Lower leg skin (tissue), 4 donors: ENCODE measurements at places on chromosomes 3 and 15. TPM values are rescaled to one million over a fixed set of nuclear protein-coding genes. Genes with fewer than 3 reads are reported as not detected.

DNA sequence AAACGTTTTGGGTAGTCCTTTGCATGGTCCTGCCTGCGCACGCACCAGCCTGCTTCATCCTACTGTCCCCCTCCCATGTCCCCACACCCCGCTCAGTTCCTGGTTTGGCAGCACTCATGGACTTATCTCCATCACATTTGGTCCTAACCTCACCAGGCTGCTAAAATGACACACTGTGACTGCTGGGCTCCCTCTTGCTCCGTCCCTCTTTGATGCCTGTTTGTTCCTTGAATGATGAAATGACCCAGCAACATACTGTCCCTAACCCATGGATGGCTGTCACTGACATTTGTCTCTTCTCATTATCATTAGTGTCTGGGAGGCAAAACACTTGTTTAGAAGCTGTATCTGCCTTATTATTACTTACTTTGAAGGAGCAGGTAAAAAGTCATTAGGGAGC is 80.5 kb downstream of the CHDH start:
- no peak for DNase-seq

DNA sequence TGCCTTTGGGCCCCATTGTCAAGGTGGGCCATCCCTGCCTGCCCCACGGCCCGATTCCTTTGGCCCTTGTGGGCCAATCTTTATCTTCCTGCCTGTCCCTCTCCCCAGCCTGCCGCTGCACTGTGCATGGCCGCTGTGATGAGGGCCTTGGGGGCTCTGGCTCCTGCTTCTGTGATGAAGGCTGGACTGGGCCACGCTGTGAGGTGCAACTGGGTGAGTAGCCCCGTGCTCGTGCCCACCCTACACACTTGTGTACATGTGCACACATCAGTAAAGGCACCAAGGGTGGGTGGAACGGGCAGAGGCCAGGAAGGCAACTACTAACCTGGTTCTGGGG is 12.2 kb downstream of the NT5DC2 start:
- no peak for DNase-seq

GRCh38 chr15:33737687-33738601 is 230.4 kb upstream of the CHRM5 start:
- DNase-seq: peak; percentile 33

- DNase-seq: no peak
Observed at GRCh38 chr15:100339999-100340398, 1.8 kb downstream of the ADAMTS17 start.

GRCh38 chr15:59262316-59262715 is 55.7 kb downstream of the LDHAL6B start:
- no peak for DNase-seq

- DNase-seq: peak; percentile 84
Observed at GRCh38 chr15:77907824-77908751, 169.4 kb downstream of the TBC1D2B start.

- DNase-seq: no peak
Observed at GRCh38 chr3:178318340-178318739, 217.9 kb upstream of the KCNMB2 start.

DNA sequence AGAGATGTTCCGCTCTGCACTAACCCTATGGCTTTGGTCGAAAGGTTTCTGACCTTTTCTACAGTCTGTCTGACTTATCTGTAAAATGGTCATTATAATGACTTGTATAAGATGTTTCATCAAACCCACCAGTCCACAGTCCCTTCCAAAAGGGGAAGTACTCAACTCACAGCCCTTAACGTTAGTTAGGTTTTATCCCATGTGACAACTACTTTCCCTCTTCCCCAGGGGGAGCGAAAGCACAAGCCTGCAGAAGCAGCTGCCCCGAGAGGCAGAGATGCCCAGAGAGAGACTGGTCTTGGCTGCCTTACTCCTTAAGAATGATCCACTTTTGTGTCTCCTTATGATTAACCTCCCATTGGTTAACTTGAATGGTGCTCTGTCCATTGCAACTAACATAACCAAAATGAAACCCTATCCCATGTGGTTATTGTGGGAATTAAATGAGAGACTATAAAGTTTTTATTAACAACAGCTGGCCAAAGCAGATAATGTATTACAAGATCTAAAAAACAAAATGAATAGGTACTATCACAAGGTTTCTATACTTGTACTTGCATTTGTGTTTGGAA is 6.4 kb downstream of the ASTE1 start:
- no peak for DNase-seq

- no peak for DNase-seq
Observed at GRCh38 chr3:122255757-122256439, 69.2 kb upstream of the CSTA start.

MKRN3 gene
- not detected for total RNA-seq
